NCI-H226 (cell line): ENCODE measurements at places on chromosomes 16 and 17.
A peak's percentile ranks its signal among the peaks of the same experiment; 100 is the strongest.

GRCh38 chr16:66689282-66689681, 7.3 kb downstream of the CMTM4 start:
- DNase-seq: no peak

GRCh38 chr17:47708864-47709541, 15.0 kb downstream of the TBKBP1 start:
- no peak for DNase-seq

- DNase-seq: peak; percentile 19
Measured at GRCh38 chr17:55735731-55736405, 13.2 kb upstream of the TMEM100 start.

DNA sequence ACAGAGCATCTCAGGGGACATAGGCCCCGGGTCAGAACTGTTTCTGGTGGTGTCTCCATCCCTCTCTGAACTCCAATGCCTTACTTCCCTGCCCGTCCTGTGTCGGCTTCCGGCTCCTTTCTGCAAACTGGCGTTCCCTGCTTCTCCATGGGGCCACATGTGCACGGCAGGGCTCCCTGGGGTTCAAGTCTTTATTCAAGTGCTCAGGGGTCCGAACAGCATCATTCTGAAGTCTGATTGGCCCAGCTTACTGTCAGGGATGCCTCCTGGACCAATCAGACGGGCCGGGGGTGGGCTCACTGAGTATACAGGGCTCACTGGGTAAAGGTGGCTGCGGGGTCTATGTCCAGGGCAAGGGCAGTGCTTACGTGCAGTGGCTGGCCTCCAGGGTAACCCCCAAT, 17.1 kb downstream of the C16orf82 start:
- no peak for DNase-seq

GRCh38 chr16:64996641-64997040, 125.2 kb downstream of the CDH11 start:
- no peak for DNase-seq

- no peak for DNase-seq
Measured at GRCh38 chr16:77761204-77761603, 27.2 kb upstream of the VAT1L start.

DNA sequence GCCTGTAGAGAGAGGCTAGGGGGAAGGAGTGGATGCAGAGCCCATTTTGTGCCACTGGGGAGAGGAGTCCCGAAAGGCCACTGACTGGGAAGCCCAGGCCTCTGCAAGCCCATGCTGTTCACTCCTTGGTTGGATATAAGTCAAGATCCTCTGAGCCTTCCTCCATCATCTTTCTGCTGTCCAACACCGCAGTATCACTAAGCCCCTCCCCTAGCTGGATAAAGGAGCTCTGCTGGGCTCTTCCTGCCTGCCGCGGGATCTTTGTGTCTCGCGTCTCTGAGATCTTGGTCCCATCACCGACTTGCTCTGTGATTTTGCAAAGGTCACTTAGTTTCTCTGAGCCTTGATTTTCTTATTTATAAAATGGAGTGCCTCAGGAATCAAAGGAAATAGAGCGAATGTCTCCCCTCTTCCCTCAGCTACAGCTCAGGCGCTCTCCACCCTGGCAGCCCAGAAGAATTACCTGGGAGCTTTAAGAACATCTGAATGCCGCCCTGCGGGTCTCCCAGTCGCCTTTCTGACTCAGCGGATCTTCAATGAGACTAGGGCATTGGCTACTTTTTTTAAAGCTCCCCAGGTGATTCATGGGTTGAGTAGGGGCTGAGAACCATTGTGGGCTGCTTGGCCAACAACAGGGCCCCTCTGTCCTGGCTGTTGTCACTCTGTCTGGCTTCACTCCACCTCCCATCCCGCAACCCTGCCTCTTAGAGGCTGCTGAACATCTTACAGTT, 25.2 kb upstream of the TMEM220 start:
- DNase-seq: no peak

- DNase-seq: no peak
Measured at GRCh38 chr17:12659500-12659899, 6.2 kb upstream of the MYOCD start.

GRCh38 chr16:53445534-53445933, 11.3 kb downstream of the RBL2 start:
- no peak for DNase-seq

DNA sequence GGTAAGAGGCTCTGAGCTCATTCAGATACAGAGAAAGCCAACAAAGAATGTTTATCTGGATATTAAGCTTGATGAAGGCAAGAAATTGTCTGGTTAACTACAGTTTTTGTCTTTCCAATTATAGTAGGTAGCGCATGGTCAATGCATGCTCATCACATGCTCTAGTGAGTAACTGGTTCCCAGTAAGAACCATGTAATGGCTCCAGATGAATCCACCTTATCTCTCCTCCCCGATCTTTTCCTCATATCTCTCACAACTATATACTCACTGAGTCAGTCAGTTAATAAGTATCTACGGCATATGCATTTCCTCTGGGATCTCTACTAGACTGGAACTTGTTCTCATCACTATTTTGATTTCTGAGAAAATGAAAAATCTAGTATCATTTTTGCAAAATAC, 340.7 kb upstream of the DYNLRB2 start:
- DNase-seq: peak; percentile 7

- peak; percentile 54 for DNase-seq
Measured at GRCh38 chr17:49851387-49852291, 3.8 kb upstream of the TAC4 start.

DNA sequence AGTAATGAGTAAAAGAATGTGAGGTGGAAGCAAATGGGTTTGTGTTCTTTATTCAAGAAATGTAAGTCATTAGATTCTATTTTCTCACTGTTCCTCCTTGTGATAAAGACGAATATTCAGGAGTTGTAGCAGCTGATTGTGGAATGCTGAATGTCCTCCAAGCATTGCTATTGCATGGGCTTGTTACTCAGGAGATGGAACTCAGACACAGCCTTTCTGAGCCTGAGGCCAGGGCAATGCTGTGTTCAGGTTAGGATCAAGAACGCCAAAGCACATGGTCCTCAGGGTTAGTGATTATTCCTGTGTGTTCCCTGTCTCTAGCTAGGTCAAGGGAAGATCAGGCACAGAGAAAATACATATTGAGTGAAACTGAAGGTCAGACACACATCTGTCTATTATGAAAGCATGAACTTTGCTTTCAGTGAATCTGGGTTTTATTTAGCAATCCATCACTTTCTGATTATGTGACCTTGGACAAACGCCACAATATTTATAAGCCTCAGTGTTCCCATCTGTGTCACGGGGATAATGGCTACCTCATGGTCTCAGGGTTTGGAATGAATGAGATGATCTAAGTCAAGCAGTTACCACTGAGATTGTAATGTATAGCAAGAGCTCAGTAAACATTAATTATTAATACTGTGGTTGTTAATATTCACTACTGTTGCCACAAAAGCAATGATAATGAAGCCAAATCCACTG, 426.8 kb upstream of the DYNLRB2 start:
- no peak for DNase-seq

- DNase-seq: no peak
Measured at GRCh38 chr17:40820228-40820838, 2.1 kb downstream of the KRT10 start.

- DNase-seq: peak; percentile 87
Measured at GRCh38 chr16:720990-721764, at the start of gene ANTKMT. TSS of gene ANTKMT (plus strand) at chr16:721146. CDS start at chr16:721275, 129 bp downstream.

- DNase-seq: no peak
Measured at GRCh38 chr16:28873543-28874201, 4.6 kb upstream of the ATP2A1 start.

- no peak for DNase-seq
Measured at GRCh38 chr16:1984347-1985225, 593 bp downstream of the GFER start.

DNA sequence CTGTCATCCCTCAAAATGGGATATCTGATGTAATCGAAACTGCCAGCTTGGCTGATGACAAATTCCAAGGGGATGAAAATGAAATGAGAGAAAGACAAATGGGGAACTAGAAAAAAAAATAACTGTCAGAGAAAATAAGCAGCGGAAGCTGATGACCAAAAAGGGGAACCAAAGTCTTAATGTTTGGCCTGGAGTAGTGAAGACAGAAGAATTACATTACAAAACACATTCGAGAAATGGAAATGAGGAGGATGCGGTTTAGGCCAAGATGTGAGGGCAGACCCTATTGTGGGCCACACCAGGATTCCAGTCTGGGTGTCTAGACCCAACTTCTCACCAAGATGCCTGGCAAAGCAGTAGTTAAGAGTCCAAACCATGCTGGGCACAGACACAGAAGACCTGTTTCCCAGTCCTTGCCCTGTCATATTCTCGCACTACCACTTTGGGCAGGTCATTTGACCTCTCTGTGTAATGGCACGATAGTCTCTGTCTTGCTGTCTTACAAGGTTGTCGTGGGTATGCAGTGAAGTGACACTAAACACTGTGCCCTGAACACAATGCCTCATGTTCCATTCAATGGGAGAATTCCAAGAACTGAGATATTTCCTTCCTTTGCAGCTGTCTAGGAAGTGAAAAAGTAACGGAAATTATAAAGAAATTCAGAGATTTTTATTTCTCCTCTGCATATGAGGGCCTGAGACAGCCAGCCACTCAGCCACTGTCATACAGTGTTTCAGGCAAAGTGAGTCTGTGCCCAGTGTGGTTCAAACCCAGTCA, 12.3 kb upstream of the CCL2 start:
- DNase-seq: no peak

GRCh38 chr17:81271226-81271625, 23.9 kb downstream of the SLC38A10 start:
- DNase-seq: no peak

DNA sequence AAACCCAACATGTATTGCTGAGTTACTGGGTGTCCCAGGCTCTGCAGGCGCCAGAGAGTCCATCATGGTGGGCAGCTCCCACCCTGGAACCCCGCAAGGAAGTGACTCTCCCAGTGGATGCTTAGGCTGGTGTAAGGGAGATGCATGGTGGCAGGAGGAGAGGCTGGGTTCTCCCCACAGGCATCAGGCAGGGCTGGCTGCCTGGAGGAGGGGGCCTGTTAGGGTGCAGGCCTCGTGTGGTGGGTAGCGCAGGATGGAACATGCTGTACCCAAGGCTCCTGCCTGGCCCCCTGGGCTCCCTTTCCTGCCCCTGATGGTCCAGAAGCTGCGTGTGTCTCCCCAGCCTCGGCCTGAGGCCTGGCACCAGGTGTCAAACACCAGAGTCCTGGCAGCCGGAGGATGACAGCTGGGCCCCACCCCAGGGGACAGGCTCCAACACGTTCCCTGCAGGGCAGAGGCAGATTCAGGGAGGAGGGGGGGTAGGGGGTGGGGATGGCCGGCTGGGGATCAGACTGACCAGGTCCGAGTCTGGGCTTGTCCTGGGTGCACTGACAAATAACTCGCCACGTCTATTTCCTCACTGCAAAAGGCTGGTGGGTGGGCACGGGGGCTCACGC, 40.2 kb upstream of the CIBAR2 start:
- no peak for DNase-seq

- no peak for DNase-seq
Measured at GRCh38 chr16:85056211-85056748, 28.7 kb downstream of the KIAA0513 start.

- DNase-seq: no peak
Measured at GRCh38 chr16:75247249-75247648, 4.2 kb downstream of the BCAR1 start.

- DNase-seq: no peak
Measured at GRCh38 chr17:32285306-32285705, 19.7 kb downstream of the RHBDL3 start.

GRCh38 chr17:56640116-56640515, 46.6 kb downstream of the NOG start:
- no peak for DNase-seq

GRCh38 chr17:46082257-46082656, 83.2 kb downstream of the STH start:
- no peak for DNase-seq

GRCh38 chr17:63341276-63341675, 104.8 kb downstream of the CYB561 start:
- no peak for DNase-seq

DNA sequence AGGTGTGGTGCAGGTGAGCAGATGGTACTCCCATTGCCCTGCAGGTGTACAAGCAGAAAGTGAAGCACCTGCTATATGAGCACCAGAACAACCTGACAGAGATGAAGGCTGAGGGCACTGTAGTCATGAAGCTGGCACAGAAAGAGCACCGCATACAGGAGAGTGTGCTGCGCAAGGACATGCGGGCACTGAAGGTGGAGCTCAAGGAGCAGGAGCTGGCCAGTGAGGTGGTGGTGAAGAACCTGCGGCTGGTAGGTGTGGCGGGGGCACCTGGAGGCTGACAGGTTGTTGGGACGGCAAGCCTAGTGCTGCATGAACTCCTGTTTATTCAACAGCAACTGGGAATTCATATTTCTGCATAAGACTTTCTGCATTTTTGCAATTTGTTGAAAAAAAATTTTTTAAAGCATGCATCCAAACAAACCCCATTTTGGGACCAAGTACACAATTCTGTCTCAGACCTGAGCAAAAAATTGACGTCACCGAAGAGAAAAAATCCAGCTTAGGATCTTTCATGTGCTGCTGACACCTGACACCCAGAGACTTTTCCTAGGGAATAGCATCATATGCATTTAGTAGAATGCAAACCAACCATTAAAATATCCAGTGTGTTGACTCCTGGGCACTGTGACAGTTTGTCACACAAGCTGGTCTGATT, 13.5 kb upstream of the DBNDD1 start:
- no peak for DNase-seq

DNA sequence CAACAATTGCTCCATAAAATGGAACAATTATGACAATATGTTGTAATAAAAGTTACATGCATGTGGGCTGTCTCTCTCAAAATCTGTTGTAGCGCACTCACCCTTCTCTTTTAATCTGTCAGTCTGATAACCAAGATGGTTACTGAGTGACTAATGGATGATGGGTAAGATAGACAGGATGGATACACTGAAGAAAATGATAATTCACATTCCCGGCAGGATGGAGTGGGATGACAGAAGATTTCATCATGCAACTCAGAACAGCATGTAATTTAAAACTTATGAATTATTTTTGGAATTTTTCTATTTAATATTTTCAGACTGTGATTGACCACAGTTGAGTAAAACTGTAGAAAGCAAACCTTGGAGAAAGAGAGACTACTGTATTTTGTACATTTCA, 30.5 kb downstream of the CDH13 start:
- peak; percentile 68 for DNase-seq

GRCh38 chr17:5219536-5219935, 15.1 kb downstream of the SCIMP start:
- no peak for DNase-seq
